AG10803 (cell line): ENCODE measurements at places on chromosomes 11 and 22.

DNA sequence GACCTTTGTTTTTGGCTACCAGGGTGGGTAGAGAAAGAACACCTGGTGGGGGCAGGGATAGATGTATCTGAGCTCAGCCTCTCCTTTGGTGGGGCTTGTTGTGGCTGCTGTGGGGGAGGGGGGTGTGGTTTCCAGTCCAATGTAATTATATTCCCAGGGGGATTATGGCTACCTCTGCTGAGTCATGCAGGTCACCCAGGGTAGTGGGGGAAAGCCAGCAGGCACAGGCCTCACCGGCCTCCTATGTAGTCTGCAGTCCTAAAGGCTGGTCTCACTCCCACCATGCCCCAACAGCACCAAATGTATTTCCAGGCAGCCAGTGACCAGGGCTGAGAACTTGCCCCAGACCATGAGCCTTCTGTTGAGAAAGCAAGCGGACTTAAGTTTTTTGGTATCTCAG, 119.6 kb downstream of the DYNC2H1 start:
- no peak for DNase-seq

DNA sequence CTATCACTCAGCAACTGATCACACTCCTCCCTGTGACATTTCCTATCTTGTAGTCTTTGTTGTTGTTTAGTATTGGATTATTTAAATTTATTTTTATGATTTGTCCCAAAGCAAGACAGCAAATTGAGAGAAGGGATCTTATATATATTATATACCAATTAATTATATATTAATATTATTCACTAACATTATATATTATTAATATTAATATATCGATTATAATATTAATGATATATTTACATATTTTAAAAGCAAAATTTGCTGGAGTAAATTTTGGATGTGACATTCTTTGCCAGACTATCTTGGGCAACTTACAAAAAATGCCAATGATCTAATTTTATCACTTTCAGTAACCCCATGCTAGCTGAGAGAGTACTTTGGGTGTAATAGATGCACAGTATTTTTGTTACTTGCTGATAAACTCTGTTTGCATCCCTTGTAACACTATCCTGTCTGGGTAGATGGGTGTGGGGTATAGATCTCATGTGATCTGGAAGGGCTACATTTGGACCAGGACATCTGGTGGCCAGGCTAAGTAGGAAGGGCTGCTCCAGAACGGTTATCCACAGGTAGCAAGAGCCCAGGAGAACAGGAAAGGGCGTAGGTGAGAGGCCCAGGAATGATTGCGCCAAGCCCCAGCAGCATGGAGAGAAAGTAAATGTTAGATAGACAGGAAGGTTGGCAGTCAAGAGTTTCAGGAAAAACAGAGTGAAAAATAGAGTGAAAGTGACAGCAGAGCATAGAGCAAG, 608.6 kb upstream of the KIRREL3 start:
- DNase-seq, result no peak

DNA sequence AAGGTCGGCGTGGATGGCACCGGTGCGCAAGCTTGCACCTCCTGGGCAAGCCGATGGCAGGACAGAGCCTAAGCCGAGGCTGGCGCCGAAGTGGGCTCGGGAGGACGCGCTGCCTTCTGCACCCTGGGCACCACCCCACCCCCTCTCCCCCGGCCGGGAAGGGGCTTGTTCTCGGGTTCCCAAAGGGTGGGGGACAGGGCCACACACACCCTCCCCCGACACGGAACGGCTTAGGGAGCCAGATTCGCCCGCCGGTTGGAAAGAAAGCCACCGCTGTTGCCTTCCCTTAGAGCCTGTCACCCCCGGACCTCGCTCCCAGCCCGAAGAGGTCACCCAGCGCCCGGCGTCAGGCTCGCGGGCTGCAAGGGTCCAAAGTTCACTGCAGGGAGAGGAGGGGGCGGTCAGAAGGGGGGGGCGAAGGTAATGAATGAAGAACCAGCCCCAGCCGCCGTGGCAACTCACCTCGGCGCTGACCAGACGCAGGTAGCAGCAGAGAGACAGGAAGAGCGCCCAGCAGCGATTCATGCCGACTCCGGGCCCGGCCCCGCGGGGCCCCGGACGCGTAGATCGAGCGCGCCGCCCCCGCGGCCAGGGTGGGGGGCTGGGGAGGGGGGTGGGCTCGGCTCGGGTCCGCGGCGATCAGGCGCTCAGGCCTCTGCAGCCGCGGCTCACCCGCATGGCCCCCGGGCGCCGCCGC, 1.2 kb downstream of the PDGFB start:
- DNase-seq, result no peak

DNA sequence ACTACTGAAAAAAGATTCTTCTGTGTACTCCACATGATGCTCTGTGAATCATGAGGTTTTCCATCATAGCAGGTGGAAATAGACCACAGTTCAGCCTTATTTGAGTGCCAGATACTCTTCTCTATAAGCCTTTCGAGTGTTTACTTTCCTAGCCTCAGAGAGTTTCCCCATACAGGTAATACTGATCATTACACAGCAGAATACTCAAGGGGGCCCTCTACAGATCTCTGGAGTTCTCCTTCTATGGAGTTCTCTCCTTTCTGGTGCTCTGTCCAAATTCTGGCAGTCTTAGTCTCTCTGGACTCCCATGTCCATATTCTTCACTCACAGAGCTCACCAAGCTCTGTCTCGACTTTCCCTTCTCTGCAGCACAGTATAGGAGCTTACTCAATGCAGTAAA, 175.7 kb upstream of the CARD18 start:
- DNase-seq, result no peak

DNA sequence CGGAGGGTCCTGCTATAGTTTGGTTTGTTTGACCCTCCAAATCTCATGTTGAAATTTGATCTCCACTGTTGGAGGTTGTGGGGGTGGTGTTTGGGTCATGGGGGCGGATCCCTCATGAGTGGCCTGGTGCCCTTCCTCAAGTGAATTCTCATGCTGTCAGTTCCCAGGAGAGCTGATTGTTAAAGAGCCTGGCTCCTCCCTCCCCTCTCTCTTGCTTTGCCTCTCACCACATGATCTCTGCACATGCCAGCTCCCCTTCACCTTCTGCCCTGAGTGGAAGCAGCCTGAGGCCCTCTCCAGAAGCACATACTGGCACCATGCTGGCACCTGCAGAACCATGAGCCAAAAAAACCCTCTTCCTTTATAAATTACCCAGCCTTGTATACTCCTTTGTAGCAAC, 7.1 kb downstream of the TSPAN18 start:
- DNase-seq, result no peak

GRCh38 chr11:45679806-45680205, 14.4 kb upstream of the CHST1 start:
- DNase-seq, result no peak

GRCh38 chr22:46828323-46828900, 66.0 kb downstream of the TBC1D22A start:
- no peak for DNase-seq
